ENCODE measurements at places on chromosomes 4 and X.

GRCh38 chr4:117545039-117545438 lies 459.7 kb upstream of the TRAM1L1 start:
- no peak for DNase-seq

DNA sequence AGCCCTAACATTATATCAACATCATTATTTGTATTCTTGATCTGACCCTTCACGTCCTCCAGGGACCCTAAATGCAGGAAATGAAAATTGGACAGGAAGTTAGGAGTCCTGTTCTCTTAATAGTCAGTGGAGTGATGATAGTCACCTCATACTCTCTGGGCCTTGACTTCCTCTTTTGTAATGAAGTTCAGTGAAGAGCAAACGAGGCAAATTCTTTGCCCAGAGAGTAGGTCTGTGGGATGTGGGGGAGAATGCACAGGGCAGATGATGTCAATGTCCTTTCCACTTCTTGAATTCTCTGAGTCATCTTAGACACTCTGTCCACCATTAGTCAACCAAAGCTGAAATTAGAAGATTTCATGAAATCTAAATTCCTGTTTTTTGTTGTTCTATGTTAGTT lies 17.1 kb upstream of the GPRIN3 start:
- DNase-seq, result no peak

DNA sequence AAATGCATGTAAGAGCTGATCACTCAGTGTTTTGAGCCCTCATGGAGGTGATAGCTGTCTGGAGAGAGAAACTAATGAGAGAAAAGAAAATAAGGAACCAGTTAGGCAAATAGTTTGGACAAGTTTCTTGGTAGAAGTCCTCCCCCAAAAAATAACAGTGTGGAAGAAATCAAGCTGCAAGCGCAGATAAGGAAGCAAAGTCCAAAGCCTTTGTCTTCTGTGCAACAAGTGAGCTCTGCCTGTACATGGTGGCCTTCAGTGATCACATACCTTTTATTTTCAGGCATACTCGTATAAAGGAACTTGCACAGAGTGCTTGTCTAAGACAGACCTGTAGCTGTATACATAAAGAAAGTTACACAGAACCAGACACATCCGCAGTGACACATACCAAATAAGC lies 2.5 kb upstream of the UGT2A3 start:
- no peak for DNase-seq

- no peak for DNase-seq
Observed at GRCh38 chr4:170420255-170420693, 330.5 kb upstream of the AADAT start.

DNA sequence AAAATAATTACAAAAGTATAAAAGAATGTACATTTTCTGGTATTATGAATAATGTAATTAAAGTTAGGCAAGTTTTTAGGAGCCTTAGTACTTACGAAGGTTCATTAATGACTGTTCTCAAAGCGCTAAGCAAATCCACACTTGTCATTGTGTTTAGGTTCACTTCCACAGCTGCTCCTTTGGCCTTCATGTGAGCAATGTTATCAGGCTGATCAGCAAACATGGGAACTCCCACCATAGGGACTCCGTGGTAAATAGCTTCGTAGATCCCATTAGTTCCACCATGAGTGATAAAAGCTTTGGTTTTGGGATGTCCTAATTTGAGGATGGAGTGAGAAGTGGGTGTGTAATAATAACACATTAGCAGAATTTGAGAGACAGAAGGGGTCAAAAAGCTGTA lies 45.1 kb downstream of the UGT2A2 start:
- no peak for DNase-seq

DNA sequence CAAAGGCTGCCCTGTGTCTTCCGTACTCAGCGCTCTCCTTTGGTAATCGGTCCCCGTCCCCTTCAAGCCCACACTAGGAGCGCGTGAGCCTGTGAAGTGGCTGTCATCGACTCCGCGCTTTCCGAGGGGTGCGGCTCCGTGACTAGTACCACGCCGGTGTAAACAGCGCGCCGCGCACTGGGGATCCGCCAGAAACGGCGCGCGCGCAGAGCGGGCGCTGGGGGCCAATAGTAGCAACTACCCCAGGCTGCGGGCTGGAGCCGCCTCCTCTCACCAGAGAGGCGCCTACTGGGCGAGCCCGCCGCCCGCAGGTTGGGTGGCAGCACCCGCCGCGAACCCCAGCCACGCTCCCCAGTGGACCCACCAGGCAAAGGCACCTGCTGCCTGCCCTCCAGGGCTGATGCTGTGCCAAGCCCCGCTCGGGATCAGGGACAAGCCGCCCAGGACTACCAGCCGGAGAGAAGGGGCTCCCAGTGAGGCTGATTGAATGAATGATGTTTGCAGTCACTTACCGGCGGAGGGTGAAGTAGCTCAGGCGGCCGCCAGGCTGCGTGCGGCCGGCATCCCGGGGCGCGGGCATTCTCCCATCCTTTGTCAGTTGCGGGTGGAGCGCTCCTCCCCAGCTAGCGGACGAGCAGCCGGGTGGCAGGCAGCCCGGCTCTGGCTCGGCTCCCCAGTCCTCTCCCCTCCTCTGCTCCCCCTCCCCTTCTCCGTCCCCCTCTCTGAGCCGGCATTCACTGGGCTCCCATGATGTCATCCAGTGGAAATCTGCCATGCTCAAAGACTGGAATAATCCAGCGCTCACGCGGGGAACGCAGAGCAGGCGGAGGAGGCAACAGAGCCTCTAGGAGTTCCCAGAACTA lies 370.3 kb upstream of the SMIM31 start:
- no peak for DNase-seq

GRCh38 chrX:45860450-45860849 lies 659.8 kb upstream of the DIPK2B start:
- no peak for DNase-seq

- DNase-seq, result no peak
Observed at GRCh38 chr4:48518143-48518542, 28.1 kb downstream of the ZAR1 start.

DNA sequence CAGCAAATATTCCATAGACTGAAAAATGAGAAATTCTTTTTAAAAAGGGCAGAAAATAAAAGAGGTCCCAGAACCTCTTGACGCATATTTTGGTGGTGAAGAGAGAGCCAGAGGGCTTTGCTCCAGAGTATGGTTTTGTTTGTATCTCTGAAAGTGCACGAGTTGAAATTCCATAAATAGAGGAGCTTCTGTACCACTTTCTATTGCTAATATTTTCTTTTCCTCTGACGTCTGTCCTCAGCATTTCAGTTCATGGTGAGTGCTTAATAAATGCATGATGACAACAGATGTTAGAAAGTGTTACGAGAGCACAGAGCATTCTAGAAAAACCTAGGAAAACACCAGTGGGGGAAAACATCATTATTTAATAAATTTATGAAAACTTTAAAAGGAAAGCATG lies 145.6 kb downstream of the AMELX start:
- DNase-seq, result no peak

DNA sequence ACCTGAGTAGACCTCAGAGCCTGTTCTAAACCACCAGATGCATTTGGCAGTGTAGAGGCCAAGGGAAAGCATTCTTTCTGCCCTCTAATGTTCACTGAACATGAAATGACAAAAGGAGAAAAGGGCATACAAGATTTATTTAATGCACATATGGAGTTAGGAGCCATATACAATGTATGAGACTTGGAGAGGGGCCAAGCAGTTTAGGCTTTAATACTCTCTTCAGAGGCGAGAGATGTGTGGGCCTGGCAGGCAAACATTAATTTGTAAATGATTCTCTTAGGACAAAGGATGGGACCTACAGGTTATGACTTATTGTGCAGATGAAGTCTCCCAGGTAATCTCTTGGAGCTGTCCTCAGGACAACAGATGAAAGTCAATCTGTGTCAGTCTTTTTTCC lies 631.9 kb downstream of the ADGRL3 start:
- no peak for DNase-seq

DNA sequence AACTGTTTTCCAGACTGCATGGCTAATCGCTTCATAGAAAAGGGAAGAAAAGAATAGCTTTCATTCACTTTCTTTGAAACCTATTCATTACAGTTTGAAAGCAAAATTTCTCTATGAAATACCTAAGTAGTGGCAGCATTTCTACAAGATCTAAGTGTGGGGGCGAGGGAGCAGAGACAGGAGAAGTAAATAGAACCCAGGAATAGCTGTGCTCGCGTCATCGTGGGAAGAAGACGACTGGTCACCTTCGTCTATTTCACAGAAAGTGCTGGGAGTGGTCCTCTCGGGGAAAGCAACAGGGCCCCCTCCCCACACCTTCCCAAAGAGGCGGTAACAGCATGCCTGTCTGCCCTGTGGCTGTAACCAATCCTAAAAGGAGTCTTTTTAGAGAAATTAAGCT lies 169.9 kb upstream of the NOCT start:
- no peak for DNase-seq

DNA sequence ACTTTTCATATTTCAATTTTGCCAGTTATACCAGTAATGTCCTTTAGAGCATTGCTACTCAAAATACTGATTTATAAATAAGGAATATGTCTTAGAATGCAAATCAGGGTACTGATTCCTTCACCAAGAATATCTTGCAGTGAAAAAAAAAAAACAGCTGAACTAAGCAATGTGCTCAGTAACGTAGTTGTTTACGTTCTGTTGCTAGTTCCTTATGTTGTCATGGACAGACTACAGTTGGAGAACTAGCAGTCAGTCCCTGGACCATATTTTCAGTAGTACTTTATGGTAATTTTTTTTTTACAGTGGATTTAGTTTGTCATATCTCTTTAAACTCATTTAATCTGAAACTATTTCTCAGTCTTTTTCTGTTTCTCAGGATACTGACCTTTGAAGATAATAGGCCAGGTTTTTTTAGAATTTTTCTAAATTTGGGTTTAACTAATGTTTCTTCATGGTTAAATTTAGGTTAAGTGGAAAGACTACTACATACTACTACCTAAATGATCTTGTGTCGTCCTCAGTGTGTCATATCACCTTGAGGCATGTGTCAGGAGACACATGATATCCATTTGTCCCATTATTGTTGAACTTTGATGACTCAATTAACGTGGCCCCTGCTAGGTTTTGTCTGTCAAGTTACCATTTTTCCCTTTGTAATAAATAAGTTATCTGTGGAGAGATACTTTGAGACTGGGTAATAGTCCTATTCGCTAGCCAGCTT lies 21.0 kb downstream of the SMARCAD1 start:
- DNase-seq, result no peak

GRCh38 chr4:20847124-20847747 lies 147.0 kb downstream of the PACRGL start:
- DNase-seq, result no peak

DNA sequence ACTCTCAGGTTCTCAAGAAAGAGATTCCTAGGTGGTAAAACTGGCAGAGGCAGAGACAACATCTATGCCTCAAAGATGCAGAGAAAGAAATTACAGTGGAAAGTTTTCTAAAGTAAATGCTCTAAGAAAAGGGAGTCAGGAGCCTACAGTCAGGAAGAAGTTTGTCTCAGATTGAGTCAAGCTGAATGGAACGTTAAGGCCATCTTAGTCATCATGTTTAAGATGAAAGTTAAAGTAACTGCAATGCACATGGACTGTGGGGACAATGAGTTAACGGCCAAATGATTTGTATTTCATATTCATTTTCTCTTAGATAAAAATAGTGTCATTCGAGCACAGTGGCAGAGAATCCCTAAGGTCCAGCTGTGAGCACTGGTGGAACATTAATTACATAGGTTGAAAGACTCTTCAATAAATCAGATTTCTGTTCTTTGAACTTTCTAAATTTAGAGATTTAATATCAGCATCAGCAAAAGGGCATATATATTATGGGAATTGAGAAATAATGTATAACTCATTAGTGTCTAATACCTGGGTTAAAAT lies 384.6 kb downstream of the DTHD1 start:
- DNase-seq, result no peak

- DNase-seq, result no peak
Observed at GRCh38 chrX:70479922-70480659, 35.5 kb downstream of the DLG3 start.

DNA sequence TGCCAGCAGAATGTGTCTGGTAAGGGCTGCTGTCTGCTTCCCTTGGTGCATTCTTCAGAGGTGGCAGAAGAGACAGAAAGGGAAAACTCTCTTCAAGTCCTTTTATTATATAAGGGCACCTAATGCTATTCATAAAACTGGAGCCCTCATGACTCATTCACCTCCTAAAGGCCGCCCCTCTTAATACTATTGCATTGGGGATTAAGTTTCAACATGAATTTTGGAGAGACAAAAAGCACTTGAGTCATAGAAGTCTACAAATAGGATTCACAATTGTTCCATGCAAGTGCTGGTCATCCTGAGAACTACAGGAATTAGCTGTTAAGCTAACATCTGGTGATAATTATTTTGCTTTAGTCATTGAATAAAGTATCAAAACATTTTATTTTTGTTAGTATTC lies 349.5 kb downstream of the HS3ST1 start:
- DNase-seq, result no peak

DNA sequence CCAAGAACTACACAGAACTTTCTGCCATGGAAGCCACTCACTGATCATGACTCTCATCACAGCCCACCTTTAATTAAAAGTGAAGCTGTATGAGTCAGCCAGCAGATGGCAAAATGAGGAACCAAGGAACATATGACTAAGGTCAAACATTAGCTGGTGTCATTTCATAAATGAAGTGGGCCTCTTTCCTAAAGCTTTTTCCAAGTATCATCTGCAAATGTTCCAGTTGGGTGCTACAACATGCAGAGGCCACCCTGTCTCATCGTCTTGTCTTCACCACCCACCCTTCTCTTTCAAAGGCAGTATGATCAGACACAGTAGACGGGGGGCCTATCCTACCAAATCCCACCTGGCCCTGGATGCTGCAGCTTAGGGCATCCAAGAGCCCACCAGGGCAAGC lies 9.2 kb upstream of the EOLA1 start:
- DNase-seq, result no peak

GRCh38 chr4:86594559-86595425 lies 677 bp downstream of the PTPN13 start:
- DNase-seq, result peak; percentile 9

DNA sequence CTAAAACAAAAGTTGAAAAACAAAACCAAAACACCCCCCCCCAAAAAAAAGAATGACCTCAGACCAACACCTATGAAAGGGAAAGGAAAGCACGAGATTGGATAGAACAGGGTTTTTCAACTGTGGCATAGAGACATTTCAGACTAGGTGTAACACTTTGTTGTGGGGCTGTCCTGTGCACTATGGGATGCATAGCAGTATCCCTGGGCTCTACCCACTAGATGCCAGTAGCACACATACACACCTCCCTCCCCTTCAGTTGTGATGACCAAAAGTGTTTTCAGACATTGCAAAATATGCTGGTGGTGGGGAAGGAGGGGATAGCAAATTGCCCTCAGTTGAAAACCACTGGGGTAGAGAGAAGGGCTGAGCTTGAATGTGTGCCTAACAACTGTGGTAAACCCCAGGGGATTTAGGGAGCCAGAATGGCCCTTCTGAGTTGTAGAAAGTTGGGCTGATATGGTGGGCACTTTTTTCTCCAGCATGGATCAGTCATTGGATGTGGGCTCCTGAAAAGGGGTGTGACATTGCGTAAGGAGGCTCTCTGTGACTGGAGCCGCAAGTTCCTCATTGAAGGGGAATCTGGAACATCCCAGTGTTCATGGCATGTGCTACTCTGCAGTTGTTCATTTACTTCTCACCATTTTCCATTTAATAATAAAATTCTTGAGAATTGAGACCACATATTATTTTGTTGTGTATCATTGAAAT lies 8.8 kb upstream of the GEMIN8 start:
- DNase-seq, result no peak
